ENCODE measurements at places on chromosomes 5 and 9.
A peak's percentile ranks its signal among the peaks of the same experiment; 100 is the strongest.

GRCh38 chr5:157130925-157131324 lies 11.7 kb downstream of the MED7 start:
- peak; percentile 41 for DNase-seq

- no peak for DNase-seq
These were observed 630.6 kb downstream of the TLE1 start for GRCh38 chr9:81058782-81059181.

GRCh38 chr5:81773574-81773973 lies 22.7 kb upstream of the SSBP2 start:
- DNase-seq = no peak

- DNase-seq = no peak
These were observed 29.5 kb upstream of the SMAD5 start for GRCh38 chr5:136103118-136103517.

GRCh38 chr5:175685701-175686350 lies 28.0 kb downstream of the HRH2 start:
- no peak for DNase-seq

GRCh38 chr9:129866394-129867135 lies 31.3 kb downstream of the USP20 start:
- peak; percentile 20 for DNase-seq

DNA sequence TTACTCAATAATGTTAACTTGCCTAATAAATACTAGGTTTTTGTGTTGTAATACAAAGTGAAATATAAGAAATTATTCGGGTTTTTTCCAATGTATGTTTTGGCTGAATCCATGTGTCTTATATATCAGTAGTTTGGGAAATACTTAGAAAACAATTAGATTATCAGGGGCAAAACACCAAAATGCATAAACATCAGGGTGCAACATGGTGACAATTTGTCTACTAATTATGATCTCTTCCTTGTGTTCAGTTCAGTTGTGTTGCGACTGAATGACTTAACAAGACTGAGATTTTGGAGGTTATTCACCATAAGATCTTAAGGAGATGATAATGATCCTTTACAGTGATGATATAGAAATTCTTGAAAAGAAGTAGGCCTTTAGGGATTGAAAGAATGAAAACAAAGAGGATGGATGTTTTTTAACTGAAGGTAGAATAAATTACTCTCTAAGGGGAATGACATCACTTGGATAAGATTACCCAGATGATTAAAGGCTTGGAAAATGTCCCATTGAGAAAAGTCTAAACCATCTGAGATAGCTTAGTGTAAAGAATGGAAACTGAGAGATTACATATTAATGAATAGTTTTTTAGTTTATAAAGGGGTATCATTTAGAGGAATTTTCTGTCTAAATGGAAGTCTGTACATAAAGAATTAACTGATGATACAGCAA lies 415.8 kb downstream of the SPATA31D1 start:
- DNase-seq = peak; percentile 69

Data from foreskin fibroblast (primary cell).